ENCODE measurements at places on chromosomes 16 and 17. TPM values are rescaled to one million over a fixed set of nuclear protein-coding genes. Genes with fewer than 3 reads are reported as not detected.

CCL22 gene
- 0.13 TPM for polyA plus RNA-seq

KRTAP4-6 gene
- polyA plus RNA-seq = not detected

VPS25 gene
- polyA plus RNA-seq = 93.2 TPM

TSPAN10 gene
- 6.6 TPM for polyA plus RNA-seq

DPEP2NB gene
- not detected for polyA plus RNA-seq

TSNAXIP1 gene
- polyA plus RNA-seq = 6.9 TPM

FOXN1 gene
- polyA plus RNA-seq = 0.68 TPM

CAPNS2 gene
- polyA plus RNA-seq = not detected

CIBAR2 gene
- 0.24 TPM for polyA plus RNA-seq

FBXW10 gene
- polyA plus RNA-seq = 0.80 TPM

AGRP gene
- not detected for polyA plus RNA-seq

CHST5 gene
- polyA plus RNA-seq = 0.70 TPM

CSF3 gene
- polyA plus RNA-seq = not detected

MILR1 gene
- polyA plus RNA-seq = 2.9 TPM

CD300E gene
- polyA plus RNA-seq = 0.33 TPM

SLC47A1 gene
- 16.6 TPM for polyA plus RNA-seq

PRSS53 gene
- 1.8 TPM for polyA plus RNA-seq

ZNF423 gene
- polyA plus RNA-seq = 25.8 TPM

METTL26 gene
- polyA plus RNA-seq = 62.6 TPM

SRCIN1 gene
- polyA plus RNA-seq = 6.9 TPM

MARF1 gene
- 65.2 TPM for polyA plus RNA-seq

FBXL16 gene
- polyA plus RNA-seq = 2.7 TPM

CYBA gene
- 142 TPM for polyA plus RNA-seq

C17orf75 gene
- polyA plus RNA-seq = 37.2 TPM

KRT39 gene
- polyA plus RNA-seq = not detected

DNAI2 gene
- 0.22 TPM for polyA plus RNA-seq

TBC1D3E gene
- polyA plus RNA-seq = not detected

UTP4 gene
- 59.6 TPM for polyA plus RNA-seq

MYH11 gene
- polyA plus RNA-seq = 9.9 TPM

CLEC18A gene
- 47.6 TPM for polyA plus RNA-seq

PLA2G10 gene
- polyA plus RNA-seq = 0.26 TPM

ABCC6 gene
- 25.6 TPM for polyA plus RNA-seq

EPX gene
- polyA plus RNA-seq = 0.95 TPM

SNAI3 gene
- polyA plus RNA-seq = 0.59 TPM
